Articular chondrocyte of knee joint (primary cell): ENCODE measurements at places on chromosomes 2 and 18. TPM values are rescaled to one million over a fixed set of nuclear protein-coding genes. Genes with fewer than 3 reads are reported as not detected.

SOX11 gene
- 0.13 and 1.6 TPM in 2 replicates for total RNA-seq

NPC1 gene
- total RNA-seq, result 83.2 and 142 TPM in 2 replicates

UBXN4 gene
- 119 and 120 TPM in 2 replicates for total RNA-seq

ADGRF3 gene
- total RNA-seq, result under 0.01 and 0.22 TPM in 2 replicates

UGT1A4 gene
- not detected in 2 replicates for total RNA-seq

IL36G gene
- not detected in 2 replicates for total RNA-seq

C2orf81 gene
- total RNA-seq, result 1.3 and 1.7 TPM in 2 replicates

MFSD2B gene
- 0.13 TPM in 1 of 2 replicates, not detected in the other for total RNA-seq

KCNF1 gene
- not detected in 2 replicates for total RNA-seq

RAB17 gene
- 0.11 and 0.52 TPM in 2 replicates for total RNA-seq

AQP12B gene
- total RNA-seq, result not detected in 2 replicates

SCYGR4 gene
- total RNA-seq, result 0.11 TPM in 1 of 2 replicates, not detected in the other

PKDCC gene
- 12.3 and 15.6 TPM in 2 replicates for total RNA-seq

SLC35F6 gene
- total RNA-seq, result 59.8 and 84.5 TPM in 2 replicates

STPG4 gene
- 0.32 and 0.52 TPM in 2 replicates for total RNA-seq

NCKAP5 gene
- 0.13 and 0.22 TPM in 2 replicates for total RNA-seq

PSMA8 gene
- total RNA-seq, result not detected in 2 replicates

RBFA gene
- total RNA-seq, result 21.3 and 22.1 TPM in 2 replicates

IRS1 gene
- total RNA-seq, result 31.0 and 33.8 TPM in 2 replicates

DSEL gene
- total RNA-seq, result 49.8 and 55.7 TPM in 2 replicates

CMPK2 gene
- total RNA-seq, result 1.8 and 3.0 TPM in 2 replicates

ATP5MC3 gene
- total RNA-seq, result 136 and 162 TPM in 2 replicates

GPR75 gene
- 4.2 and 4.5 TPM in 2 replicates for total RNA-seq

CFC1 gene
- not detected in 2 replicates for total RNA-seq

NOSTRIN gene
- 1.4 and 1.5 TPM in 2 replicates for total RNA-seq

CDH19 gene
- total RNA-seq, result 0.11 and 0.13 TPM in 2 replicates

DSC1 gene
- total RNA-seq, result under 0.01 TPM in 1 of 2 replicates, not detected in the other

CCDC102B gene
- total RNA-seq, result 1.3 and 1.6 TPM in 2 replicates

CERKL gene
- total RNA-seq, result 0.26 and 0.32 TPM in 2 replicates

STRN gene
- 25.7 and 26.0 TPM in 2 replicates for total RNA-seq

FBXO15 gene
- 0.26 and 0.86 TPM in 2 replicates for total RNA-seq

ALPG gene
- total RNA-seq, result not detected in 2 replicates

DSG1 gene
- not detected in 2 replicates for total RNA-seq

GPR39 gene
- 1.3 and 4.9 TPM in 2 replicates for total RNA-seq

LRRTM1 gene
- total RNA-seq, result not detected in 2 replicates

FHOD3 gene
- total RNA-seq, result 38.3 and 49.9 TPM in 2 replicates
